Stimulated activated CD4-positive, alpha-beta T cell treated with anti-CD3 and anti-CD28 coated beads, Interleukin-15, amount 100 ng/mL, for 48 hours (primary cell): ENCODE measurements at places on chromosomes 1 and 21.

- no peak for DNase-seq
Observed at GRCh38 chr1:202067188-202067974, 55.3 kb upstream of the GPR37L1 start.

DNA sequence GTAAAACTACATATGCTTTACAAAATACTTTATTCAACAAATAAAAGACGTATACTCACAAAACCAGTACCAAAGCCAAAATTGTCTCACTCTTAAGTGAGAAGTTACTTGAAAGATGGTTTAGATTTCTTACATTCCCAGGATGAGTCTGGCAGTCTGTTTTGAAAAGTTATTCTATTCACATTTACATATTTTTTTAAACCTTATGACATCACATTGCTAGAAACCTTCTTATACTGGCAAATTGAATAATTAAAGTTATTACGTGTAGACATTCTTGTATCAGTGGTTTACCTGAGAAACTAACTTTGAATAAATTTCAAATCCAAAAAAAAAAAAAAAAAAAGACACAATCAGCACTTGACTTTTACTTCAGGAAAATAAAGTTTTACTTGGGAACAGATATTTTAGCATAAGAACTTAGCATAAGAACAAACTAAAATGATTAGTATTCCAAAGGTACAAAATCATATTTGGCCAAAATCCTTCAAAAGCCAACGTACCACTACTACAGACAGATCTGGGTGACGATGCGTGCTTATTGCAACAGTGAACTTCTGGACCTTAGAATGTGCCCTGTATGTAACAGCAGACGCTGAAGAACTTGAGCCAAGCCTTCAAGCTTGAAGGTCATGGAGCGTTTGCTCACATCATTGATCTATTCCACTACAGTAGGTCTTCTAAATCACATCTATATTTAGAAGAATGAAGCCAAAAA, 2.5 kb downstream of the CDC42BPA start:
- DNase-seq, result no peak

DNA sequence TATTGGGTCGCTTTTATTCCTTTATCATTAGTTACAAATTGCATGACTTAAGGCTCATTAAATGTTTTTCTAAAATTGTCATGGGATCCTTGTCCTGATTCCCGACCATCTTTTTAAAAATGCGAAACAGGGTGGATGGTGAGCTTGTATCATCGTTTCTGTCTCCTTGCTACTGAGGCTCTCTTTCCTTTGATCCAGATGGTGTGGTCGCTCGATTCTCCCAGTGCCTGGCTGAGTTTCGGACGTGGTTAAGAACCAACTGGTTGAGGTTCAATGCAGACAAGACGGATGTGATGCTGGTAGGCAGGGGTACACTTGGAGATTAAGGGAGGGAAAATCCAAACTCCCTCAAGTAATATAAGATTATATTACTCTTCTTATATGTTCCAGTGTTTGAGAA, 1.2 kb downstream of the MIER1 start:
- DNase-seq, result no peak

DNA sequence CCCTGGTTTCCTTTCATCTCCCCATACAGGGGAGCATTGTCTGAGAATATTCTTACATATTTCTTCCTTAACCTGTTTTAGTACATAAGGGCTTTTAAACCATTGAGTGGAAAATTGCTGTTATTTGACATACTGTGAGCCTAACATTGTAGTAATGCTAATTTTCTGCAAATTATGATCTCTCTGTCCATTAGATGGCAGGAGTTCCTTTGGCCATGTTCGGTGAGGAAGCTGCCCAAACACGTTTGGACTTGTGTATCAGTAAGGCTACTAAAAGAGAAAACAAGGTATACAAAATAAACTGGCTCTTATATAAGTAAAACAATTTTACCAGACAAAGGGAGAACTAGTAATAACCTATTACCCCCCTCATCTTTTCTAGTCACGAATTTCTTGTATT, 29.2 kb downstream of the CDC7 start:
- DNase-seq, result no peak

GRCh38 chr21:42086969-42087368, 15.9 kb downstream of the UMODL1 start:
- DNase-seq, result no peak

DNA sequence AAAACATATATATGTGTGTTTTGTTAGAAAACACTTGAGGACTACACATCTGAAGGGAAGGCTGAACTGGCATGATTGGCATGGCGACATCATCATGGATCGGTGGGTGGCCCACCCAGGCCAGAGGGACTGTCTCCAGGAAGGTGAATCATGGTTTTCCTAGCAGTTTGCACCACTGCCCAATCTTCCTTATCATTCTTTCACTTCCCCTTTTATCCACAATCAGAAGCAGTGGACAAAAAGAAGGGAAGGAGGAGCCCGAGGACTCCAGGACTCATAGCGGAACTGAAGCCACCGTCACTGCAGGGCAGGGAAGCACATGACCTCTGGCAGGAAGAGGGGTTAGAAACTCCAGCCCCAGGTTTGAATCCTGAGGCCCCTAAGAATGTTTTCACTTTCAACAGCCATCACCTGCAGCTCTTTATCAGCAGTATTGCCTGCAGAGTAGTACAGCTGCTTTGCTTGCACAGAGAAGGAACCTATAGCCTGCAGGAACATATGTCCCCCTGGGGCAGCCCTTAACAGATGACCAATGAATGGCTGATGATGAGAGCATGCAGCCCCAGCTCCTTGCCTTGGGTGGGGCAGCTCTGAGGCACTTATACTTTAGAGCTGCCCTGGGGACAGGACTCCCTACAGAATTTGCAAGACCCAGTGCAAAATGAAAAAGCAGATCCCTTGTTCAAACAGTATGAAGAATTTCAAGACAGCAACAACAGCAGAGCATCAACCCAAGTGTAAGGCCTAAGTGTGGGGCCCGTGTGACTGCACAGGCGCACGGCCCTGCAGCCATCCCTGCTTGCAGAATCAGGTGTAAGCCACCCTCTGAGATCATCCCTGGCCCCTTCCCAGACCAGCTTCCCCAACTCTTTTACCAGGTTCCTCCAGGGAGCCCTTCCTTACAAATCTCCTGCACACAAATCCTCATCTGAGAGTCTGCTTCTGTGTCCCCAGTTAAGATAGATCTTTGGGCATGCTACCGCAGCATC, 241.8 kb upstream of the IRF2BP2 start:
- no peak for DNase-seq

GRCh38 chr1:2290595-2291510, 62.7 kb downstream of the SKI start:
- DNase-seq, result peak; percentile 82

- DNase-seq, result no peak
Observed at GRCh38 chr1:230332061-230332460, 94.1 kb downstream of the PGBD5 start.

DNA sequence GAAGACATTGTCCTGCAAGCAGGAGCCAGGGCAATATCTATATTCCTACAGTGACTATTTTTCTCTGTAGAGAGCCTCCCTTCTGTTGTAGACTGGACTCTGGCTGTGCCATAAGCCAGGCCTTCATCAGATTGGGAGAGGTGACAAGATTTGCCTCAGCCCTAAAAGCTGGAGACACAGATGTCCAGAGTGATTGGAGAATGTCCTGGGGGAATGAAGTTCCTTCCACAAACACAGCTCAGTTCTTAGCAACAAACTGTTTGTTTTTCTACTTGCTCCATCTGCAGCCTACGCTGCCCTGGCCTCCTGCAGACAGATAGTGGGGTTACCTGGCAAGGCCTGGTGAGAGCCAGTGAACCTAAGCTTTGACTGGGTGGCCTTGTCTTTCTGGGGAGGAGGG, 29.9 kb upstream of the SNX27 start:
- DNase-seq, result no peak

GRCh38 chr1:8211883-8212579, 105.9 kb upstream of the SLC45A1 start:
- DNase-seq, result no peak

- no peak for DNase-seq
Observed at GRCh38 chr1:70084314-70084915, 121.0 kb downstream of the LRRC40 start.

GRCh38 chr1:150186789-150187559, 37.3 kb downstream of the PLEKHO1 start:
- DNase-seq, result no peak

- DNase-seq, result no peak
Observed at GRCh38 chr1:152946248-152946647, 758 bp upstream of the SPRR5 start.

GRCh38 chr21:33022828-33023573, 2.7 kb upstream of the OLIG2 start:
- no peak for DNase-seq

- DNase-seq, result no peak
Observed at GRCh38 chr1:207747627-207748492, 4.0 kb upstream of the CD46 start.

DNA sequence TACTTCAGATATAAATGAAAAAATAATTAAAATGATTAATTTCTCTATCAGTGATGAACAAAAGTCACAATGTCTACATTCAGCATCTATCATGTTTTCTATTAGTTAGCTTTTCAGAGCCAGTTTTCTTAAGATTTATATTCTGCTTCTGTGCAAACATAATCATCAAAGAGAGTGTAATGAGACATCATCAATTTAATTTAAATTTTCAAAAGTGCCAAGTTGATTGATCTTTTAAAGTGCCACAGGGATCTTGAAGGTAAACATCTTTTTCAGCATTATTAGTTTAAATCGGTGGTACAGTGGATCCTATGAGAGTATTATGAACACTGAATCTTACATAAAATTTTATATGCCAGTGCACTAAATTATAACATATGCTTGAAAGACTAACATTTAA, 1176.1 kb downstream of the PLA2G4A start:
- DNase-seq, result no peak

DNA sequence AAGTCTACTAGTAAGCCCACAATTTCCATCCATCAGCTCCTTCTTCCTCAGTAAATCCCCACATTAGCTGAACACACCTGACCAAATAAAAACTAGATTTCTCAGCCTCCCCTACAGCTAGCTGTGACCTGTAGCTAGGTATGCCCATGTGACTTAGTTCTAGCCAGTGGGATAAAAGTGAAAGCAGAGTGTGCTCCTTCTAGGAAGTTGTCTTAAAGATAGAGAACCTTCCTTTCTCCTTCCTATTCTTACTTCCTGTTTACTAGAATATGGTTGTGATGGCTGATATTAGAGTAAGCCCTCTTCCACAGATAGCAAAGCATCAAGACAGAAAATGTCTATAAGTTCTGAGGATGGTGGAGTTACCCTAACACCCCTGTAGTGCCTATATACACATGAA, 67.0 kb downstream of the PIK3R3 start:
- no peak for DNase-seq

DNA sequence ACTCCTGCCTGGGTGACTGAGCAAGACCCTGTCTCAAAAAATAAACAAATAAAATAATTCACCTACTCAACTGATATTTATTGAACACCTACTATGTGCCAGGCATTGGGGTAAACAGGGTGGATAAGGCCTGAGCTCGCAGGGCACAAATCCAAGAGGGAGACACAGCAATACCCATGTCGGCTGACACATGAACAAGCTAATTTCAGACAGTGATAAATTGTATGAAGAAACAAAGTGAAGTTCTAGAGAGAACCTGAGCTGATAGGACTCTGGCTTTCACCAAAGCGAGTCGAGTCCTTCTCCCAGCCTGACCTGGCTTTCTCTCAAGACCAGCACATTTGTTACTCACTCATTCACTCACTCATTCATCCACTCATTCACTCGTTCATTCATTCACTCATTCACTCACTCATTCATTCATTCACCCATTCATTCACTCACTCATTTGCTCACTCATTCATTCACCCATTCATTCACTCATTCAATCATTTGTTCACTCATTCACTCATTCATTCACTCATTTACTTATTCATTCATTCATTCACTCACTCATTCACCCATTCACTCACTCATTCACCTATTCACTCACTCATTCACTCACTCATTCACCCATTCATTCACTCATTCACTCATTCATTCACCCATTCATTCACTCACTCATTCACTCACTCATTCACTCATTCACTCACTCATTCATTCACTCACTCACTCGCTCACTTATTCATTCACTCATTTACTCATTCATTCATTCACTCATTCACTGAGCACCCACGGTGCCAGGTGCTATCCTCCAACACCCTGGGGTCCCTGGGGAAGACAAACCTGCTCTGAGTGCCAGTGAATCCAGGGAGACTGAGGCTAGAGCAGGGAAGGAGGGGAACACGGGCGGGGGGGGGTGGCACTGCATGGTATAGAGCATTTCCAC, 37.4 kb upstream of the CASZ1 start:
- DNase-seq, result no peak

DNA sequence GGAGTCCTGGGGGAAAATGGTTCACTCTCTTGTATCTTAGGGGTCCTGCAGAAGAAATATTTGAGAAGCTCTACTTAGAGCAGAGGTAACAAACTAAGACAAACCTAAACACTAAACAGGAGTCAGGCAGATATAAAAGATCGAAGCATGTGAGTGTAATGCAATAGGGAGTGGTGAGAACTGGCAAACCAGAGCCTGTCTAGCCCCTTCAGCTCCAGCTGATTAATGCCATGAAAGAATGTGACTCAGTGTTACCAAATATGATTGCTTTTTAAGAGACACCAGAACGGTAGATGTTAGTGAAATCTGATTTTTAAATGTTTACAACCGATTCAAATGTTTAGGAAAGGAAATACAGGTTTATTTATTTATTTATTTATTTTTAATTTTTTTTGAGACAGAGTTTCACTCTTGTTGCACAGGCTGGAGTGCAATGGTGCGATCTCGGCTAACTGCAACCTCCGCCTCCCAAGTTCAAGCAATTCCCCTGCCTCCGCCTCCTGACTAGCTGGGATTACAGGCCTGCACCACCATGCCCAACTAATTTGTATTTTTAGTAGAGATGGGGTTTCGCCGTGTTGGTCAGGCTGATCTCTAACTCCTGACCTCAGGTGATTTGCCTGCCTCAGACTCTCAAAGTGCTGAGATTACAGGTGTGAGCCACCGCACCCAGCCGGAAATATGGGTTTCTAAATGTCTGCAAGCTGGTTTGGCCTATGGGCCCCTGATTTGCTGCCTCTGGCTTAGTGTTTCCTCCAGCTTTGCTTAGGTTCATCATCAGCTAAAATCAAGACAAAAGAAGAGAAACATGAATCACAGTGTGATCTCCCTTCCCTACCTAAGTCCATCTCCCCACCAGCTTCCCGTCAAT, 12.2 kb downstream of the TXNIP start:
- no peak for DNase-seq

DNA sequence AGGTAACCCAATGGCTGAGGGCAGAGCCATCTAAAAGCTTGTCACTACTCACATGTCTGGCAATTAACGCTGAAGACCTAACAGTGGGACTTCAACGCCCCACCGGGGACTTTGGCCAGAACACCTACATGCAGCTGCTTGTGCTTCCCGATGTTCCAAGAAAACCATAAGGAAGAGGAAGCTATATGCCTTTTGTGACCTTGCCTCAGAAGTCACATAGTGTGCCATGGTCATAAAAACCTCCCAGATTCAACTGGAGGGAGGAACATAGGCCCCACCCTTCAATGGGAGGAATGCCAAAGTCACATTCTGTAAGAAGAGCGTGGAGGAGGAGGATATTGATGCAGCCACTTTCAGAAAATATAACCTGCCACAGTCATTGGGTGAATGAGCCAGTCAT, 147.8 kb upstream of the MAGI3 start:
- DNase-seq, result no peak

- no peak for DNase-seq
Observed at GRCh38 chr21:41045534-41046268, 122.3 kb upstream of the BACE2 start.

- no peak for DNase-seq
Observed at GRCh38 chr1:151047925-151048644, 534 bp downstream of the C1orf56 start.

- DNase-seq, result no peak
Observed at GRCh38 chr1:110216844-110217444, 6.8 kb downstream of the KCNC4 start.
